GM13977 (cell line): ENCODE measurements at places on chromosomes 6 and 20.

DNA sequence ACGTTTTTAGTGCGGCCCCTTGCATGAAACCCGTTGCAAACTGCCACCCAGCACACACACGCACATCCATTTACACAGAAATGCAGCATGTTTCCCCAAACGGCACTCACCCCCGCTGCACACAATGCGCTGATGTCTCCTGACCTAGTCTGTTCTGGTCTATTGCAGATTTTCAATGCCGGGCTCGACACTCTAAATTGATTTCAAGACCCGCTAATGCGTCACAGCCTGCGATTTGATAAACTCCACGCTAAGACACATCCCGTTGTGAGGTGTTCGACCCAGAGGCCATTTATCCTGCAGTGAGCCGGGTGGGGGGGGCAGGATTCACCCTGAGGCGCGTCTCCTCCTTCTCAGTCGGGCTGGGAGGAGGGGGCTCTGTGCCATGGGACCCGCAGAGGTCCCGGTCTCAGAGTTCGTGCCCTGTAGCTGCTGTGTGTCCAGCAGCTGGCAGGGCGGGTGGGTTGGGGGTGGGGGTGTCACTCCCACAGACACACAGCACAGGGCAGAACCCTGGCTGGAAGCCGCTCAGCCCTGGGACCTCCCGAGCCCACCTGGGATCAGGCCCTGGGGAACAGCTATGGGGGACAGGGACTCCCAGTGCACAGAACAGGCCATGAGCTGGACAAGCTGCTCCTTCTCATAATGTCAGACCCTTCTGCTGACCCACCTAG, 367.9 kb downstream of the PREX1 start:
- no peak for DNase-seq

- DNase-seq = no peak
These were observed 140.6 kb upstream of the SCGN start for GRCh38 chr6:25511376-25511775.

DNA sequence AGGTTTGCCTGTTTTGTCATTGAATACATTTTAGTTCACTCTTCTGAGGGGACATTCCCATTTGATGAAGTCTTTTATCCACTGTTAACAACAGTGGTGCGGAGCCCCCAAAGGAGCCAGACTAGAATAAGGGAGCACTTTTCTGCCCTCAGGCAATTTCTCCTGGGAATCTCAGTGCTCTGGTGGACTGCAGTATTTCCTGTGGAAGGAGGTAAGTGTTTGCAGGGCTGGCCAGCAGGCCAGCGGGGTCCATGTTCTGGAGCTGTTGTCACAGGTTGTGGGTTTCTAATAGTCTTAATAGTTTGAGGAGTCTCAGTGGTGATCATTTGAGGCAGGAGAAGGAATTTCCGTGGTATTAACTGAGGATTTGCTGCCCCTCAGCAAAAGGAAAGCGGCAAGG, 83.5 kb downstream of the ASXL1 start:
- no peak for DNase-seq

DNA sequence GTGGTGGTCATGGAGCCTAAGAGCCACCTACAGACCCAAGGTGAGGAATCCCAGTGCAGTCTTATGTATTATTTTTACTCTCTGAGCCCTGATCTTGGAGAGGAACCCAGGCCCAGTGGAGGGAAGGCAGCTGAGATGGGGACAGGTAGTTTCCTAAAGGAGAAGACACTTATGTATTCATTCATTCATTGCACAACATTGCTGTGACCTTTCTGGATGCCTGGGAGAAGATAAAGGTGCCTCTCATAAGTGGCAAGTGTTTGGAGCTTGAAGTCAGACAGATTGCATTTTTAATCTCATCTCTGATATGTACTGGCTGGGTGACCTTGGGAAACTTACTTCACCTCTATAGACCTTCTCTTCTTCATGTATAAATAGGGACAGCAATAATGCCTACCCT, 111.1 kb downstream of the CEBPB start:
- DNase-seq = no peak

GRCh38 chr6:117451671-117452070, 25.9 kb upstream of the ROS1 start:
- no peak for DNase-seq

GRCh38 chr20:45268531-45268930, 14.2 kb upstream of the SLPI start:
- DNase-seq = no peak

GRCh38 chr6:10793035-10793434, 45.3 kb downstream of the MAK start:
- DNase-seq = no peak

DNA sequence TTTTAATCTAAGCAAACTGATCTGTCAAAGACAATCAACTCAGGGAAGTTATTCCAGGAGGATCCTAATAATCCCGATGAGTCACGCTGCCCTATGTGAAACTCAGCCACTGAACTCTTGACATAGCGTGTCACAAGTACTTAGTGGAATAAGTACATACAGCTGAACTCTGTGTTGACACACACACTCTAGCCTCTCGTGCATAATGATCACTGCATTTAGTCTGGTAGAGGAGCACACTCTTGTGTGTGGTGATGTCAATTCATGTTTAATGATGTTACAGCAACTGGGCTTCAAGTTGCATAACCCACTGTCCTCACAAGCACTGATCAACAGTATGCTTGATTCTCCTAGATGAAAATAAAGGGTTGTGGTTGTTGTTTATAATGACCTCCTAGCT, 148.3 kb downstream of the HACE1 start:
- DNase-seq = no peak

DNA sequence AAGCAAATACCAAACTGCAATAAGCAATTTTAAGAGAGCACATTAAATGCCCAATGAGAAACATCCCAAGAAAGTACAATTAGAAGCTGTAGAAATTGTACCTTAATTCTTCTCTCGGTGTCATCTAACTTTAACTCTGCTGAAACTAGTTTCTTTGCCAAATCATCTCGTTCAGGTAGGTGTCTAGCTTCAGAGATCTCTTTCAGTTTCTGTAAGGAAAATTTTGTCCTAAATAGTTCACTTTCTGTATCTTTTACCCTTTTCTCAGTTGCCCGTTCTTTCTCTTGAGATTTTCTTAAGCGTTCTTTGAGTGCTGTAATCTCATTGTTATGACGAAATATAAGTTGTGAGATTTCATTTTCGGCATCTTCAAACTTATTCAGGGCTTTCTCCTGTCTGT, 24.1 kb downstream of the LCA5 start:
- DNase-seq = no peak

- no peak for DNase-seq
These were observed 33.3 kb downstream of the SLX4IP start for GRCh38 chr20:10468340-10468845.

GRCh38 chr6:170188571-170189001, 102.3 kb downstream of the DLL1 start:
- DNase-seq = no peak

GRCh38 chr6:125537090-125537489, 212.3 kb upstream of the HEY2 start:
- DNase-seq = no peak

DNA sequence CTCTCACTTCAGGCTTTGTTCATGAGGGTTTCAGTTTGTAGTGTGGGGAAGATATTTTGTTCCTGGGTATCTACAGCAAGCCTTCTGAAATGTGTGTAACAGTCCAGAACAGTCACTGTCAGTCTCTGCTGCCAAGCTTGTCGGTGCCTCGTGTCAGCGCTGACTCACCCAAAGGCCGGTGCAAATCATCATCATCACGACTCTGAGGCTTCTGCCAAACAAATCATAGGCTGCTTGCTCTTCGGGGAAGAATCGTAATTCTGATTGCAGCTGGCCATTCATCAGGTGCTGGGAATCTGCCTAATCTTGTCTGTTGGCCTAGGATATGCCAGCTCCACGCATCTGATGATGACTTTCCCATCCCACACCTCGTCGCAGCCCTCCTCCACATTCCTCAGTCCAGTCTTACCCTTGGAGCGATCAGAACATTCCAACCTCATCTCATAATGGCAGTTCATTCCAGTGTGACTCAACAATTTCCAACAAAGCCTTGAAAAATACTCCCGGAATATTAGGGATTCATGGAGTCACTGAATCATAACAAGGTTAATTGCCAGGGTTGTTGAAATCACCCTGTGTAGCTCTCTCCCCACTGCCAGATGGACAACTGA, 40.9 kb downstream of the ALDH8A1 start:
- no peak for DNase-seq

DNA sequence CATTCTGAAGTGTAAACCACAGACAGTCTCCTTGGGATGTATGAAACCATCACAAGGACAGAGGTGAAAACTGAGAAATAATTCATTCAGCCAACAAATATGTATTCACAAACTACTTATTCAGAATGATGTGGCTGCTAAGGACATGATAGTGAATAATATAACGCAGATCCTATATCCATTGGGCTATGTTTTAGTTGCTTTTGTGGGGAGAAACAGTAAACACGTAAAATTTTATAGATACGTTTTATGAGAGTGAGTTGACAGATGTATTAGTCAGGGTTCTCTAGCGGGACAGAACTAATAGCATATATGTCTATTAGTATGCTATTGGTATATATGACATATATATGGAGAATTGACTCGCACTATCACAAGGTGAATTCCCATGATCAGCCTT, 402.5 kb downstream of the RFPL4B start:
- no peak for DNase-seq

- DNase-seq = no peak
These were observed 27.0 kb upstream of the SERPINB1 start for GRCh38 chr6:2868637-2869036.

- DNase-seq = no peak
These were observed 106.5 kb downstream of the AIG1 start for GRCh38 chr6:143167224-143167623.

DNA sequence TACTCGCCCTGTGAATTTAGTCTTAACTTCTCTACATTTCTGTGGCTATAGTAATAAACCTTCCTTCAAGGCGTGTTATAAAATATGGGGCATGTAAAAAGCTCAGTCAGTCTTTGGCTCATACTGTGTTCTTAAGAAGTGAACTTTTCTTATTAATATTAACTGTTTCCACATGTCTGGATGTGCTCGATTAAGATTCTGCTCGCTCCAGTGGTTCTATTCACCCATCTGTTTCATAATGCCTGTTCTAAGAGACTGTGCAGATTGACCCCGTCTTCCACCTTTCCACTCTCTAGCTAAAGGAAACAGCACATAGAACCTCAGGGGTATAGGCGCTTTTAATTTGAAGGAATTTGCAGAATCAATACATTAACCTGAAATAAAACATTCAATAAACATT, 99.9 kb downstream of the L3MBTL3 start:
- DNase-seq = no peak

GRCh38 chr6:40135491-40136072, 201.3 kb upstream of the MOCS1 start:
- DNase-seq = no peak

DNA sequence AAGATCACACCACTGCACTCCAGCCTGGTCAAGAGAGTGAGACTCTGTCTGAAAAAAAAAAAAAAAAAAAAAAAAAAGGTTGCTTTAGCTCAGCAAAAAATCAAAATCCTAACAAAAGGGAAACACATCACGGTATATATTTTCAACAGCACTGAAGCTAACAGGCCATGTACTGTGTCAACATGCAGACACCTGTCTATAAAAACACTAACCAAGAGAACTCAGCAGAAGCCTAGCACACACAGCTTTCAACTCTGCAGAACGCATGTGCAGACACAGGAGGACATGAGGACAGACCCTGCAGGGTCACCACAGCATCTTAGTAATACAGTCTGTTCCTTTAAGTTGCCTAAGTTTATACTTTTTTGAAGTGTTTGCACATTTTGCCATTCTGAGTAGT, 13.5 kb downstream of the NINL start:
- no peak for DNase-seq

DNA sequence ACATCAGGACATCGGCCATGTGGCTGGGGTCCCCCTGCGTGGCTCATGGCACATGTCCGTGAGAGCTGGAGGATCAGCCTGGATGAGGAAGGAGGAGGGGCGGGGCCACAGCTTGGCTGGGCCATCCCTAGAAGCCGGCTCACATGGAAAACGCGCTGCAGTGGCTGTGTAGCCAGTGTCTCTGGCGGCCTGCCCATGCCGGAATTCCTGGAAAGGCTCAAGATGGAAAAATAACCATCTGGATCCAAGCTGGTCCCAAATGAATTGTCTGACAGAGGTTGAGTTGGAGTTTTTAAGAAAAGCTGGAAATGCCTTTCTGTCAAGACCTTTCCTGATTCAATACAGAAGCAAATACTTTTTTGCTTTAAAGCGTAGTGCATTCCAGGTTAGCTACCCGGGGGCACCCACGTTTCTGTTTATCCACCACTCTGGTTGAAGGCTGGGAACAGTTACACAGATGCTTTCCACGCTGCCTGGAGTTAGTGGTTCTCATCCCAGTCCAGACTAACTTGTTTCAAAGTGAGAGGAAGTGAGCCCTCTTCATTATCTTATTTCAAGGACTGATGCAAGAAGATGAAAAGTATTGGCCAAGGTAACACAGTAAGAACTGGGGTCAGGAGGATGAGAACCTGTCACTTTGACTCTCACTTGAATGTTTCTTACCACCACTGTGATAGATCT, 99.0 kb downstream of the GMPR start:
- no peak for DNase-seq

GRCh38 chr6:41236276-41236675, 8.1 kb downstream of the TREML4 start:
- no peak for DNase-seq

GRCh38 chr6:78810146-78810545, 57.2 kb upstream of the IRAK1BP1 start:
- DNase-seq = peak; percentile 21

DNA sequence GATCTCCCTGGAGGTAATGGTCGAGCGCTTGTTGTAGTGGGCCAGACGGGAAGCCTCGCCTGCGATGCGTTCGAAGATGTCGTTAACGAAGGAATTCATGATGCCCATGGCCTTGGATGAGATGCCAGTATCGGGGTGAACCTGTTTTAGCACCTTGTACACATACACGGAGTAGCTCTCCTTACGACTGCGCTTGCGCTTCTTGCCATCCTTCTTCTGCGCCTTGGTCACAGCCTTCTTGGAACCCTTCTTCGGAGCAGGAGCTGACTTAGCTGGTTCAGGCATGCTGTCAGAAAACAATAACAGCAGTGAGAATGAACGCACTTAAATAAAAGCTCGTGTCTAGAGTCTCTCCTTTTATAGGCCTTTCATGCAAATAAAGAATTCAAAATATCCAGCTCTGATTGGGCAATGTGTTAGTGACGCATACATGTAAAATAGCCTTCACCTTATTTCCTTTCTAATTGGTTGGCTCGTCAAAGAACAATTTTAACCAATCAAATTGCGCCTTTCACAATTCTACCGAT, 129.2 kb downstream of the HFE start:
- peak; percentile 88 for DNase-seq
